ENCODE measurements at places on chromosomes 11 and 22.

- no peak for DNase-seq
Observed at GRCh38 chr11:102306817-102307726, 10.2 kb upstream of the BIRC3 start.

GRCh38 chr11:117814766-117815261 is 9.7 kb downstream of the FXYD2 start:
- DNase-seq: peak; percentile 71

GRCh38 chr11:103844327-103845215 is 191.9 kb upstream of the DDI1 start:
- DNase-seq: no peak

- no peak for DNase-seq
Observed at GRCh38 chr22:42190274-42190673, 59.7 kb upstream of the CYP2D6 start.

GRCh38 chr11:61601512-61601911 is 20.6 kb upstream of the SYT7 start:
- DNase-seq: no peak

DNA sequence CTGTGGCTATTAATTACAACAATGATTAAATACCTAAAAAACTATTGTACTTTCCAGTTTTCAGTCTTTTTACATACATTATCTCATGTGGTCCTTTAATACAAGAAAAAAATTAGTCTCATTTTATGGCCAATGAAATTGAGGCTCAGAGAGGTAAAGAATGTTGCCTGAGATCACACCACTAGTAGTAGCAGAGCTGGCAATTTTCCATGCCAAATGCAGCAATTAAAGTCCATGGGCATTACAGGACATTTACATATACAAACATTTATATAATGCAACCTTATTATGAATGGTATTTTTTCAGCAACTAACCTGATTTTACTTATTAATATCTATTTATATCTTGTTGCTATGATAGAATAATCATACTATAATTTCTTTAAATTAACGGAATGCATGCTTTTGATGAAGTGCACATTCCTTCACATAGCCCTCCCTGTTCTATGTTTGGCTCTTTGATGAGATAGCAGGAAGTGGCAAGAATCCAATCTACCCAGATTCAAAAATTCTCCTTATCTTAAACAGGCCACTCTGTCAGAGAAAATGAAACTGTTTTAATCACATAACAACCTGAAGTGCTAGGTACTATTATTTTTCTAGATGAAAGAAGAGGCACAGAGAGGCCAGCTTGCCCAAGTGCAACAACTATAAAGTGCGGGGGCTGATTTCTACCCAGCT is 120.9 kb upstream of the LDLRAD3 start:
- DNase-seq: no peak

DNA sequence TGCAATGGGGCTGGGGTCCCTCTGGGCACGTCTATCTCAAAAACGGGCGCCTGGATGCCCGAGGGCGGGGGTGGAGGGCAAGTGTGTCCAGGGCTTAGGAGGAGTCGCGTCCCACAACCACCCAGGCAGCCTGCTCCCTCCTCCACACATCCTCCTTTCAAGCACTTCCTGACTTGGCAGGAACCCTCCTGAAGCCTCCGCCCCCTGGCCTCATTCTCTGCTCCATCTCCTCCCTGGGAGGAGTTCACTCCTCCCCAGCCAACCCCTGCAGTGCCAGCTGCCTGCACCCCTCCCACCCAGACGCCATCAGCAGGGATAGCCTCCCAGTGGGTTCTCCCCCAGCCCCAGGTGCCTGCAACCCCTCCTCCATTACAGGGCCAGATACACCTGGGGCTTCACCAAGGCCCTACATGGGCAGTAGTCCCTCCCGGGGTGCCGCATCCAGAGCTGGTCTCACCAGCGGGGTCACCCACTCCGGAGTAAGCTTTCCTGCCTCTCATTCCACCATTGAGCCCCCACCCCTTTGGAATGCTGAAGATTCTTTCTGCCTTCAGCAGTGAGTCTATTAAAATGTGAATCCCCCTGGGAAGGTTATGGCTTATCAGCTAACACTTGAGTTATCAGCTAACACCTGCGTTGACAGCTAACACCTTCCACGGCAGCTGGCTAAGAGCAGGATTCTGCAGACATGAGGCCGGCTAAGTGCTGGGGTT is 24.4 kb downstream of the RTN4R start:
- DNase-seq: peak; percentile 43

GRCh38 chr11:72613977-72614376 is 60.2 kb downstream of the PDE2A start:
- no peak for DNase-seq

DNA sequence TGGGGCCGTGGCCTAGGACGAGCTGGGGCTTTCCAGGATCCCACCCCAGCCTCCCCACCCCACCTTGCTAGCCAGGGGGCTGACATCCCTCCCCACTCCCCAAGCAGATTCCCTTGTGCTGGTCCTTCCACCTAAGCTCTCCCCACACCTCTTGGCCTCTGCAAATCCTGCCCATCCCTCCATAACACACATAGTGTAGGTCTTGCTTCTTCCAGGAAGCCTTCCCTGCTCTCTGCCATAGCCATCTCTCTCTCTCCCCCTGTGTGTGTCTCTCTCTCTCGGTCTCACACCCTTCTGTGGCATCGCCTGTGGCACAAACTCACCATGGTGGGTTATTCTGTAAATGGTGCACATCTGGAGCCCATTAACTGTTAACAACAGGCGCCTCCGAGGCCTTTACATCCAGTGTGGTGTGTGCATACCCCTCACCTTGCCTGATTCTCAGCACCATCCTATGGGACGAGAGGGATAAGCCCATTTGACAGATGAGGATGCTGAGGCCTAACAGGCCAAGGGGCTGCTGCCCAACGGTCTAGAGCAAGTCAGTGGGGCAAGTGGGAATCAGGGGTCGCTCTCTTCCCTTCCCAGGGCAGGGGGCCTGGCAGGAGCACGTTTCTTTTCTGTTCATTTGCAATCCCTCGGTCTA is 22.2 kb upstream of the PICK1 start:
- DNase-seq: no peak

GRCh38 chr11:134975866-134976376 is 563.9 kb upstream of the B3GAT1 start:
- DNase-seq: no peak

GRCh38 chr22:47053726-47054141 is 291.3 kb downstream of the TBC1D22A start:
- no peak for DNase-seq
